Gastrocnemius medialis (tissue), 4 donors: ENCODE measurements at places on chromosomes 3 and 15.
A peak's percentile ranks its signal among the peaks of the same experiment; 100 is the strongest.

- DNase-seq, result no peak
Measured at GRCh38 chr15:30824518-30825195, 79.1 kb upstream of the FAN1 start.

GRCh38 chr3:46186471-46187340 is 21.4 kb downstream of the CCR1 start:
- no peak for DNase-seq

- DNase-seq, result no peak
Measured at GRCh38 chr3:36877930-36878685, 66.7 kb downstream of the TRANK1 start.

- DNase-seq, result no peak
Measured at GRCh38 chr3:69566275-69566674, 173.0 kb upstream of the MITF start.

GRCh38 chr15:90660195-90660998 is 56.7 kb upstream of the BLM start:
- DNase-seq, result peak; percentile 91

- DNase-seq, result no peak
Measured at GRCh38 chr3:31300456-31301443, 232.0 kb upstream of the STT3B start.

DNA sequence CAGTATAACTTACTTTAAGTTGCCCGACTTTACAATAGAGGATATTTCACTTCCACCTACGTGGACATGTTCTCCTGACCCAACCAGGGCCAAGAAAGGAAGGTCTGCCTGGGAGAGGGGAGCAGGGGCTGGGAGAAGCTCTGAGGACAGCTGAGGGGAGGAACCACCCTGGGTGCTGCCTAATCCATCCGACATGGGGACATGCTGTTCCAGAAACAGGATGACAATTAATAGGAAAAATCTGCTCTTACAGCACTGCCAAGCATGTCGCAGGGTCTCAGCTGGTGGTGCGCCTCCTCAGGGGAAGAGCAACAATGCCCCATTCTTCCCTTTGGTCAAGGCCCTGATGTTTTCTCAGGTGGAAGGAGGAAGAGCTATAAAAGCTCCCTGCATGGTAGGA is 132.3 kb downstream of the NTRK3 start:
- no peak for DNase-seq

DNA sequence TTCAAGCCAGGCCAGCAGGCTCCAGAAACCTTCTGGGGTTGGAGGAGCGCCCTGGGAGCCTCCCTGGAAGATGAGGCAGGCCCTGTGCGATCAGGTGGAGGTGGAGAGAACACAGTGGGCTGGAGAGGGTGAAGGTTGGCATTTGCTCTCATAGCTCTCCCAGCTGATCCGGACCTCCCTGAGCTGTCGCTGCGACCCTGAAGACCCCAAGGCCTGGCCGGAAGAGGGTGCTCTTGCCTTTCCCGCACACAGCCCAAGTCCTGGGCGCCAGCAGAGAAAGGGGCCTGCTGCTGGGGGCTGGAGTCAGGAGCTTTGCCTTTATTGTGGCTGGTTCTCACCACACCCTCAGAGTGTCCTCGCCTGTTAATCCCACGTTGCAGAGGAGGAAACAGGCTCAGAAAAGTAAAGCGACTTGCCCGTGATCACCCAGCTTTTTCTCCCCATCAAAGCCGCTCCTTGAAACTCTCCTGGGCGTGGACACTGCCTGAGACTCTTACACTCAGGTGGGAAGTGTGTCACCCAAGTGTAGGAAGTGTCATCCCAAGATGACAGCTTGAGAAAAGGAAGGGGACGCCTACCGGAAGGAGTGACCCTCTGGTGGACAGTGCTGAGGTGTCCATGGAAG is 8.6 kb upstream of the RPL29 start:
- DNase-seq, result no peak

DNA sequence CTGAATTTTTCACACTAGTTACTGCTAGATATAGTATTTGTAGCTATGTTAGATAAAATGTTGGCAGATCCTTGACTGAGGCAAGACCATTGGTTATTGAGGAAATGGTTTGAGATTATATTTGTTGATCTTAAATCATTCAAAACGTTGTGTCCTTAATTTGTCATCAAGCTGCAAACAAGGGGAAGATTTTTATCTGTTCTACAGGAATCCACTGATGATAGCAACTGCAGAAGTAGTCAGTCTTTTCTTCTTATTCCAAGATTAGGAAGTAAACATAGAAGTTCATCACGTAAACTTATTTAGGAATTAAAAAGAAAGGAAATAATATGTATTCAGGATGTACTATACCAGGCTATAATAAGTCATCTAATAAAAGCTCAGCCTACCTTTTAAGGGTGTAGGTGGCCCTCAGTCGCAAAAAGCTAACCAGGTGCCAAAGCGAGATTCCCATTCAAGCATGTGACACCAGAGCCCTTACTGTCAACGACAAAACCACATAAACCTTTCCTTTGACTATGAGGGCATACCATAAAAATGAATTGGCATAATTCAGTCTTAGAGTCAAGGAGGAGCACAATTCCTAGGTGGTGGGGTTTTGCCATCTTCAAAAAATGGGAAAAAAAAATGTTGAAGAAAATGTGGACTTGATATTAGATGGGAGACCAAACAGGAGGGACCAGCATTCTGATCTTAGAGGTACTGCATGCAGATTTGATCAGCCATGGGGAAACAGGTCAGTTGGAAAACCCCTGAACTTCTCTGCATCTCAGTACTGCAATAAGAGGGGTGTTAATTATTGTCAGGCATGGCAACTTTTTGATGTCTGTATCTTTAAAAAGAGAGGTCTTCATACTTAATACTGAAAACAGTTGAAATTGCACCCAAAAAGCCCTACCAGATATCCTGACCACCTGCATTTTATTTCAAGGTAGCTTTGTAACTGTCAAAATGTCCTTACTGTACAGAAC is 212.5 kb upstream of the UBE2E1 start:
- no peak for DNase-seq

GRCh38 chr3:14631101-14631497 is 20.5 kb upstream of the CCDC174 start:
- DNase-seq, result no peak

- DNase-seq, result no peak
Measured at GRCh38 chr3:178384321-178385230, 151.7 kb upstream of the KCNMB2 start.

GRCh38 chr3:44511238-44511566 is 33.7 kb upstream of the ZNF445 start:
- no peak for DNase-seq

- DNase-seq, result no peak
Measured at GRCh38 chr15:83991163-83991562, 244.4 kb upstream of the GOLGA6L4 start.

DNA sequence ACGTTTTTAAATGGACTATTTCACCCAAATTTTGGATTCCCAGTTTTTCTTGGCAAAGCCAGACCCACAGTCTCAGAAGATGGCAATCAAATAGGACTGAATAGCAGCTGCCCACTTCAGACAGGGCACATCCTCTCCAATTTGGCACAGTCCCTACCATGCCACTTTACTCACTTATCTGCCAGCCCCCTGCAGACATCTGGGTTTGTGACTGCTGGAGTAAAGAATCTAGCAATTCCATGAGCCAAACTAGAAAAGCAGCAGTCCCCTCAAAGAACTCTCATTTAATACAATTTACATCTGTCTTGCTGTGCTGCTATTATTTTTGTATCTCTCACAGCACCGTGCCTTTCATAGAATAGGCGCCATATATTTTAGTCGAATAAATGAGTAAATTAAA is 16.0 kb upstream of the LRRN1 start:
- DNase-seq, result no peak

DNA sequence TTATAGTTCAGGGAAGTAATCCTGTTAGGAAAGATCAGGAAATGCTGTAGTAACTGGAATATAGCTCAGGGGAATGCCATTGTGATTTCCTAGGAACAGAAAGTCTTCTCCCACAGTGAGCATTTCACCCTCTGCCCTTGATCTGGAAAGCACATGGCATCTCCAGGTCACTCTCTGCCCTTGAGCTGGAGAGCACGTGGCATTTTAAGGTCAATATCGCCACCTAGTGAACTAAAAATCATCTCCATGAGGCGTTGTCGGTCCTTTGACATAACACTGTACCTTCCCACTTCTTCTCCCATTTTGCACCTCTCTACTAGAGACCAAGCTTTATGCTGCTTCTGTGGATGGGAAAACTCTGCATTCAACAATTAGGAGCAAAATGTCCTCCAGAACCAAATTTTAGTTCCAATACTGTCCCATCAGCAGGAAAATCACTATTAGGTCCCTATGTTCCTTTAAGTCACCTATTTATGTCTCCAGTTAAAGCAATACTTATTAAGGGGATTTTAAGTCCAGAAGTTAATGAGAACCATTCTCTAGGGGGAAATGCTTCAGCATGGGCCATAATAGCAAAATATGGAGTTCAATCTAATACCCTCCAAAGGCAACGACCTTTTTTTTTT is 54.7 kb upstream of the GK5 start:
- DNase-seq, result peak; percentile 22

DNA sequence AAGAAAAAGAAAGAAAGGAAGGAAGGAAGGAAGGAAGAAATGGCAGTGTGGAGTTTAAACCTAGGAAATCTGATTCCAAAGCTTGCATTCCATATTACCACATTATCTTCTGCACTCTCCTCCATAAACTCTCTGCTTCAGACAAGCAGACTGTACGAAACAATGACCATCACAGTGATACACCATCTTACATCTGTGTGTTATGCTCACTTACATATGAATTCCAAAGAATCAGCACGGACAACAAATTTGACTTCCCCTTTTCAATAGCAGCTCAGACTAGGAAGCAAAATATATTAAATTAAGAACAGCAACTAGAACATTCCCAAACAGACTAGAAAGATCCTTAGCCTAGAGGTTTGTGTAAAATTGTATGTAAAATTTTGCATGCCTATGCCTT is 18.0 kb upstream of the PPM1L start:
- no peak for DNase-seq

DNA sequence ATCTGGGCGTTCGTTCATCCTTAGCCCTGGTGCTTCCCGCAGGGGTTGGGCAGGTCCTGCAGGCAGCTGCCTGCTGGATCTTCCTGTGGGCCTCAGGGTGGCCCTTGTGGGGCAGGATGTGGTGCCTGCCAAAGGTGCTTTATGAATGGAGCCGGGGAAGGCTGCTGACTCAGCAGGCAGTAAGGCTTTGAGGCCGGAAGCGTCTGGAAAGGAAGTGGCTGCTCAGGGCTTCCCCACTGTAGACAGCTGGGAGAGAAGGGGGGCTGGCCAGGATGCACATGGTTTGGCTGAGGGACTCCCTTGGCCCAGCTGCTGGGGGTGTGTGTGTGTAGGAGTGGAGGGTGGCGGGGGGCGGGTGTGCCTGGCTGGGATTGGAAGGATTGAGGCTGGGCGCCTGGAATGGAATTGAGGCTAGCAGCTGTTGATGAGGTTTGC is 12.9 kb downstream of the CD276 start:
- DNase-seq, result peak; percentile 64

- DNase-seq, result no peak
Measured at GRCh38 chr3:69321301-69322157, 64.4 kb downstream of the FRMD4B start.

DNA sequence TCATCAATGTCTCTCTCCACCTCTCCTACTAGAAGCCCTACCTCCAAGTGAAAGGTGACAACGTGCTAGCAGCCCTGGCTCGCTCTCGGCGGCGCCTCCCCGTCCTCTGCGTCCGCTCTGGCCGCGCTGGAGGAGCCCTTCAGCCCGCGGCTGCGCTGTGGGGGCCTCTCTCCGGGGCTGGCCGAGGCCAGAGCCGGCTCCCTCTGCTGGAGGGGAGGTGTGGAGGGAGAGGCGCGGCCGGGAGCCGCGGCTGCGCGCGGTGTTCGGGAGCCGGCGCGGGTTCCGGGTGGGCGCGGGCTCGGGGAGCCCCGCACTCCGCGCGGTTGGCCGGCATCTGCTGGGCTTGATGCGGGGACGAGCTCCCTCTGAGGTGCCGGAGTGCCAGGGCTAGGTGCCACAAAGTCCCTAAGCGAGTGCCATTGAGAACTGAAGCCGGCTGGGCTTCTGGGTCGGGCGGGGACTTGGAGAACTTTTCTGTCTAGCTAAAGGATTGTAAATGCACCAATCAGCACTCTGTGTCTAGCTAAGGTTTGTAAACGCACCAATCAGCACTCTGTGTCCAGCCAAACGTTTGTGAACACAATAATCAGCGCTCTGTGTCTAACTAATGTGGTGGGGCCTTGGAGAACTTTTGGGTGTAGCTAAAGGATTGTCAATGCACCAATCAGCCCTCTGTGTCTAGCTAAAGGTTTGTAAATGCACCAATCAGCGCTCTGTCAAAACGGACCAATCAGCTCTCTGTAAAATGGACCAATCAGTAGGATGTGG is 84.8 kb upstream of the ARRDC4 start:
- no peak for DNase-seq
